K562 (cell line): ENCODE measurements at places on chromosomes 5 and 9.

- no peak for DNase-seq
Measured at GRCh38 chr9:109579191-109579948, 81.3 kb upstream of the PTPN3 start.

DNA sequence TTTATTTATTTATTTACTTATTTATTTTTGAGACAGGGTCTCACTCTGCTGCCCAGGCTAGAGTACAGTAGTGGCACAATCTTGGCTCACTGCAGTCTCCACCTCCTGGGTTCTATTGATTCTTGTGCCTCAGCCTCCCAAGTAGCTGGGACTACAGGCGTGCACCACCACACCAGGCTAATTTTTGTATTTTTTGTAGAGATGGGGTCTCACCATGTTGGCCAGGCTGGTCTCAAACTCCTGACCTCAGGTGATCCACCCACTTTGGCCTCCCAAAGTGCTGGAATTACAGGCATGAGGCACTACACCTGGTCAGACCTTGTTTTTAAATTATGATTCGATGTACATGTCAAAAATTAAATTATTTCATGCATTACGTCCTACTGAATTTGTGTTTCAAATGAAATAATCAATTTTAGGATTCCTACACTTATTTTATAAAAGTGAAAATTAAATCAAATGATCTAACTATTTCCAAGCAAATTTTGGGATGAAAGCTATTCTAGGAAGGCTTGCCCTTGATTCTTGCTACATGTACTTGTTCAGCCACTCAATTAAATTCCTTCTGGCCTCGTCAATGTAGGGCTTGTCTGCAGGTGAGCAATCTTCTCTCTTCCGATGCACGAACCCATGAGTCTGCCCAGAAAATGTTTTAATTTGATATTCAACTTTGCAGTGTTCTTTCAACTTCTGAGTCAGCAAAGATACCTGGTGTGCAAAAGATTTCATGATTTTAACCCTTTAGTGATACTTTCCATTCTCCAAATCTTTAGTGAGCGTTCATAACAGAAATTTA, 27.6 kb downstream of the CMBL start:
- DNase-seq = no peak

DNA sequence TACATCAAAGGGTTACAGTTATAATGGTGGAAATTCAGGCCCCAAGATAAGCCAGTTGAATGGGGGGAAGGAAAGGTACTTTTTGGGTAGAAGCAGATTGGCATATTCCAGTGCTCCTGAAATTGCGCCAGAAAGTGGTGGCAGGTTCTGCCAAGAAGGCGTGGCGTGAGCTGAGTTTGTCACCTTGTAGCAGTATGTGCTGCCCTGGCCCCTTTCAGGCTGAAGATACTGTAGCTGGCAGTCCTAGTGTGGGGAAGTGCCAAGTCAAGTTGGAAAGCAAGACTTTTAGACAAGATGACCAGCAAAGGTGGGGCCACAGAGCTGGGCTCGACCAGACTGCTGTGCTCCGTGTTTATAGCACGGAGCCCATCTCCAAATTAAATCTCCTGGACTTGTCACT, 133.6 kb upstream of the GLRA1 start:
- DNase-seq = no peak

GRCh38 chr9:99345942-99346341, 123.9 kb downstream of the SEC61B start:
- DNase-seq = no peak

GRCh38 chr5:159504106-159504856, 174.0 kb upstream of the IL12B start:
- DNase-seq = no peak

DNA sequence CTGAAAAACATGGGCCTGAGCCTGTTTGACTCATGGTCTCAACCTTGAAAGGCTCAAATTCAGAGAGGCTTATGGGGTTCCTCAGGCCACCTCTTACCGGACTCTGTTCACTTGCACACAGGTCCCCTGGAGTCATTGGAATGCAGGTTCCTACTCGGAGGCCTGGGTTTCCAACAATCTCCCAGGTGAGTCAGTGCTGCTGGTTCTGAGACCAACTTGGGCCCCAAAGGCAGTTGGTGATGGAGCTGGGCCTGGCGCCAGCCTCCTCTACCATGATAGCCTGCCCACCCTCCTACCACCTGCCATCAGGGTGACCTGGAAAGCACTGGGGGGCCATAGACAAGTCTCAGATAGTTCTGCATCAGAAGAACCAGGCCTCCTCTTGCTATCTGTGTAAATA, 188.4 kb downstream of the RGS3 start:
- DNase-seq = no peak

GRCh38 chr5:153459051-153459743, 31.3 kb upstream of the GRIA1 start:
- no peak for DNase-seq

- no peak for DNase-seq
Measured at GRCh38 chr5:94745786-94746730, 127.6 kb downstream of the SLF1 start.

- no peak for DNase-seq
Measured at GRCh38 chr5:62326302-62326701, 20.3 kb downstream of the KIF2A start.

DNA sequence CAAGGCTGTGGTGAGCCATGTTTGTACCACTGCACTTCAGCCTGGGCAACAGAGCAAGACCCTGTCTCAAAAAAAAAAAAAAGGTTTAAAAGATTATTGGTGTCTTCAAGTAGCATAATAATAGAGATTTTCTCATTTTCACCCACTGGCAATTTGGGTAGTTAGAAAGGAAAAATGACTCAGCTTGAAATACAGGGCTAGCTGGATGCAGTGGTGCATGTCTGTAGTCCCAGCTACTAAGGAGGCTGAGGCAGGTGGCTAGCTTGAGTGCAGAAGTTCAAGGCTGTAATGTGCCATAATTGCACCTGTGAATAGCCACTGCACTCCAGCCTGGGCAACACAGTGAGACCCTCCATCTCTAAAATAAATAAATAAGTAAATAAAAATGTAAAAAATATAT, 111.1 kb downstream of the ARRDC3 start:
- no peak for DNase-seq
